ENCODE measurements at places on chromosomes 1 and 21.
A peak's percentile ranks its signal among the peaks of the same experiment; 100 is the strongest.

DNA sequence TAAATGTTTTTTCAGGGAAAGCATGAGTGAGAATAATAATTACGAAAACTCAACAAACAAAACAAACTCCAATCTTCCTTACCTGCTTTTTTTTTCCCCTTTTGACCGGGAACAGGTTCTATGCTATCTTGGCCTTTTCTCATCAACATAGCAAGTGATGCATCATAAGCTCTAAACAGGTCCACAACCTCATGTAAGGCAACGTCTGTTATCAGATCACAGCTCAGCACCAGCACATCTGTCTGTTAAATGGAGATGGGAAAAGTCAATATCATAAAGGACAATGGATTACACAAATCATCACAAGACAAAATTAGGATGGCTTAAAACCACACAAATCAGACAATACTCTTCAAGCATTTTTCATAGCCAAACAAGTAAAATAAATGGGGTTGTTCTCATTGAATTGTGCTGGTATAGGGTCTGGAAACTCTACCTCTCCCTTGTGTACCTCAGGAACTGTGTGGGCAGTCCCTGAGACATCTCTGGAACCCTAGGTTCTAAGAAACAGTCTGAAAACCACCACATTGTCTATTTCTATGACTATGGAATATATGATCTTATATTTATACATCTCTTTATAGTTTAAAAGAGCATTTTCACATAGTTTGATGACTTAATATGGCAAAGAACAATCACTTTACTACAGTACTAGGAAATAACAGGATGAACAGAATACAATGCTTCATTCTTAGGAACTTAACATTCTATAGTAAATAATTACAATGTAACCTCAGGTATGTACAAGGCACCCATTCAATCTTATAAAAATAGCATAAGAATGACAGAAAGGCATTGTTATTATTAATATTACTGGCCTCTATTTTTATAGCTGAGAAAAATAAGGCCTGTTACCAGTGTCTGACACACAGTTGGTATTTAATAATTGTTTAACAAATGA, 44.7 kb downstream of the EIF2B3 start:
- DNase-seq = no peak

DNA sequence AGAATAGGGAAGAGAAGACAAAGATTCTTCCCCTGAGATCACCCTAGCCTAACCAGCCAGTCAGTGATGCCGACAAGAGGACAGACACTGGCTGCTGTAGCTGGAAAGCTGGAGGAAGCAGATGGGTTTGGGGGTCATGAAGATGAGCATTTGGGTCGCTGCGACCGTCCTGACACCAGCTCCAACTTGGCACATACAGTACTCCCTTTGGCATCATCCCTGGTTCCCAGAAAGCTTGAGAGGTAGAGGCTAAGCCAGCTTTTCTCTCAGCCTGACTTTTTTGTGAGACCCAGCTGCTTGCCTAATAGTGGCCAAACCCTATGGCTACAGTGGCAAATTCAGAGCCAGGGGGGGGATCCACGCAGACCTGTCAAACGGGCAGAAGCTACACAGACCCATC, 43.0 kb upstream of the IKBKE start:
- no peak for DNase-seq

- no peak for DNase-seq
Measured at GRCh38 chr1:92842082-92843045, 10.5 kb downstream of the RPL5 start.

GRCh38 chr1:44594353-44594752, 79.9 kb downstream of the TMEM53 start:
- no peak for DNase-seq

DNA sequence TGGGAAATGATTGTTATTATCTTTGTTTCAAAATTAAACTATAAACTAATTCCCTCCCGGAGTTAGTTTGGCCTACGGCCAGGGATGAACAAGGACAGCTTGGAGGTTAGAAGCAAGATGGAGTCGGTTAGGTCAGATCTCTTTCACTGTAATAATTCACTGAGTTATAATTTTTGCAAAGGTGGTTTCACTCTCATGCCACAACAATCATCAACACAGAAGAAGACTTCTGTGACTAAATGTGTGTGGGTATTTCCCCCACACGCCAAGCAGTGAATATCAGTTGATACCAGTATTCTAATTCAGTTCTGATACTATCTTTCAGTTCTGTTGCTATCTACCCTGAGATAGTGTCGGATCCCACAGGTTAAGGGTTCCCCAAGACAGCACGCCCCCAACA, 215.1 kb downstream of the S1PR1 start:
- DNase-seq = no peak

- DNase-seq = no peak
Measured at GRCh38 chr1:39959651-39960333, 4.8 kb downstream of the MFSD2A start.

DNA sequence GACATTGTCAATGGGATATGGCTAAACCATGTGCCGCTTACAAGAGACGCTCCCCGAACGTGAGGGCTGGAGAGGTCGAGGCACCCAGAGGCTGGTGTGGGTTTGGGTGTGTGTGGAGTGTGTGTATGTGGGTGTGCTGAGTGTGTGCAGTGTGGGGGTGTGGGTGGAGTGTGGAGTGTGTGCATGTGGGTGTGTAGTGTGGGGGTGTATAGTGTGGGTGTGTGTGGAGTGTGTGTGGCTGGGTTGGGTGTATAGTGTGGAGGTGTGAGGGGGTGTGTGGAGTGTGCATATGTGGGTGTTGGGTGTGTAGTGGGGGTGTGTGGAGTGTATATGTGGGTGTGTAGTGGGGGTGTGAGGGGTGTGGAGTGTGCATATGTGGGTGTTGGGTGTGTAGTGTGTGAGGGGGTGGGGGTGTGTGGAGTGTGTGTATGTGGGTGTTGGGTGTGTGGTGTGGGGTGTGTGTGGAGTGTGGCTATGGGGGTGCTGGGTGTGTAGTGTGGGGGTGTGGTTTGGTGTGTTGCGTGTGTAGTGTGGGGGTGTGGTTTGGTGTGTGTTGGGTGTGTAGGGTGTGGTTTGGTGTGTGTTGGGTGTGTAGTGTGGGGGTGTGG, 42.2 kb downstream of the SLC19A1 start:
- DNase-seq = no peak

DNA sequence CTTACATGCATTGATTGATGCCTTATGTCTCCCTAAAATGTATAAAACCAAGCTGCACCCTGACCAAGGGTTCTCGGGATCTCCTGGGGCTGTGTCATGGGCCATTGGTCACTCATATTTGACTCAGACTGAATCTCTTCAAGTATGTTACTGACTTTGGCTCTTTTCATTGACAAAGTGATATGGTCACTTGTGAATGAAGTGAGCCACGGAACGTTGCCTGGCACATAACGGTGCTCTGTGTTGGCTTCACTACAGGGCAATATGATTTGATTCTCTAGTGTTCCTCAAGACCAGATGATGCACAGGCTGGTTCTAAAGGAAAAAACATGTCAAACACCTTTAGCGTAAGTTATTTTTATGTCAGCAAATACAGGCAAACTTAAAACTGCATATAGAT, 11.4 kb upstream of the IL10RB start:
- DNase-seq = no peak

DNA sequence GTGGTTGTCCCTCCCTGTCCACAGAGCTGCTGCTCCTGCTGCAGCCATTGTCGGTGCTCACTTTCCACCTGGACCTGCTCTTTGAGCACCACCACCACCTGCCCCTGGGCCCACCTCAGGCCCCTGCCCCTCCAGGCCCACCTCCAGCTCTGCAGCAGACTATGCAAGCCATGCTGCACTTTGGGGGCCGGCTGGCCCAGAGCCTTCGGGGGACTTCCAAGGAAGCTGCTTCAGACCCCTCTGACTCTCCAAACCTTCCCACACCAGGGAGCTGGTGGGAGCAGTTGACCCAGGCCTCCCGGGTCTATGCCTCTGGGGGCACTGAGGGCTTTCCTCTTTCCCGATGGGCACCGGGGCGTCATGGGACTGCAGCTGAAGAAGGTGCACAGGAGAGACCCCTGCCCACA, 5.9 kb downstream of the RUSC1 start:
- no peak for DNase-seq

GRCh38 chr1:162541619-162542141, 19.8 kb upstream of the UAP1 start:
- DNase-seq = no peak

DNA sequence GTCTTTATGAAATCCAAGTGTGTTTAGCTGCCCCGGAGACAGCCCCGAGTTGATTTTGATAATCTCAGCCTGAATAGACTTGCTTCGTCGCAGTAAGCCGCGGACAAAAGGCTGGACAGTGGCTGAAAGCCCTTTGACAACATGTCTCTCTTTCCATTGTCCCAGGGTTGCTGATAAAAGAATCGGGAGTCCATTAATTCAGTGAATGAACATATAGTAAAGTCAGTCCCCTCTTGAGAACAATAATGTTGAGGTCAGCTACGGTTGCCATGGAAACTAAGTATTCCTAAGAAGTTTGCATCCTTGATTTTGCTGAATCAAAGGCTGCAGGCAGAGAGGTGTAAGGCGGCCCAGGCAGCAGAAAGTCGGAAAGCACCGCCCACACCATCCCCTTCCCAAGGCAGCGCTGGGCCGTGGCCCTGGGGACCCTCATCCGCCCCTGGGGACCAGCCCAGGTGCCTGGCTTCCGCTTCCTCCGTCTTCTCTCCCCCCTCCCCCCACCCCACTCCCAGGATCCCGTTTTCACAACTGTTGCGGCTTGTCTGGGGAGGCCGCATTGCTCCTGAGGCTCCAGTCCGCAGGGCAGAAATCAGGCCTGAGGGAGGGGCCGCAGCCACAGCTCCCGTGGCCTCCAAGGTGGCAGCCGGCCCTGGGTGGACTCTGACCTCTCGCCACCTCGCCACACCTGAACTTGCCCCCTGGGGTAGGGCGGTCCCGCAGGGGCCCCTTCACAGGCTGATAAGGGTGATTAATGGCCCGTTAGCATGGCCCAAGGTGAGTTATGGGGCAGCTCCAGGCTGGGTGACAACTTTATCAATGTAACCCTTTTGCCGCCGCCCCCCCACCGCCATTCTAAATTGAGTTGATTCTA, 180.9 kb downstream of the PRDM16 start:
- DNase-seq = no peak

GRCh38 chr1:227459326-227459841, 104.0 kb upstream of the ZNF678 start:
- DNase-seq = no peak

GRCh38 chr1:12540580-12541273, 77.3 kb downstream of the DHRS3 start:
- no peak for DNase-seq

DNA sequence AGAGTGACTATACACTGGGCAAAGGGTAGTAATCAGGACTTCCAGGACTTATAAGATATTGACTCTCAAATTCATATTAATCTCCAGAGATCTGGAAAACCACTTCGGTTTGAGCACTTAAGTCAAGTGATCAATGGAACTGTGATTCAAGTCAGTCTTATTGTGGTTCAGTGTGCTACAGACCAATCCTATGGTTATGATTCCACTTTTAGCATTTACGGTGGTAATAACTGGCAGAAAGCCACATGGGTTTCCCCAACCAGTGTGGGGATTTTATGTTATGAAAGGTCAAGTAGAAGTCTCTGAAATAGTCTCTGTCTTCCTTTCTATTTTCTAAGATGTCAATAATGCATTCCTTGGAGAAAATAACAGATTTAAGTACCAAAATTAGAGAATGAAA, 151.3 kb upstream of the NEGR1 start:
- no peak for DNase-seq

DNA sequence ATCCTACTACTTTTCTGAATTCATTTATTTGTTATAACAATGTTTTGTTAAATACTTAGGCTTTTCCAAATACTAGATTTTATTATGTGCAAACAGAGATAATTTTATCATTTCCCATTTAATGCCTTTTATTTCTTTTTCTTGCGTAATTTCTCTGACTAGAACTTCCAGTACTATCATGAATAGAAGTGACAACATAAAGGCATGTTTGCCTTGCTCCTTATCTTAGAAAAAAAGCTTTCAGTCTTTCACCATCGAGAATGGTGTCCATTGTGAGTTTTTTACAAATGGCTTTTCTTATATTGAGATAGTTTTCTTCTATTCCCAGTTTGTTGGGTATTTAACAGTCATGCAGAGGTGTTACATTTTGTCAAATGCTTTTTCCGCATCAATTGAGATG, 453.1 kb upstream of the ZP4 start:
- no peak for DNase-seq

DNA sequence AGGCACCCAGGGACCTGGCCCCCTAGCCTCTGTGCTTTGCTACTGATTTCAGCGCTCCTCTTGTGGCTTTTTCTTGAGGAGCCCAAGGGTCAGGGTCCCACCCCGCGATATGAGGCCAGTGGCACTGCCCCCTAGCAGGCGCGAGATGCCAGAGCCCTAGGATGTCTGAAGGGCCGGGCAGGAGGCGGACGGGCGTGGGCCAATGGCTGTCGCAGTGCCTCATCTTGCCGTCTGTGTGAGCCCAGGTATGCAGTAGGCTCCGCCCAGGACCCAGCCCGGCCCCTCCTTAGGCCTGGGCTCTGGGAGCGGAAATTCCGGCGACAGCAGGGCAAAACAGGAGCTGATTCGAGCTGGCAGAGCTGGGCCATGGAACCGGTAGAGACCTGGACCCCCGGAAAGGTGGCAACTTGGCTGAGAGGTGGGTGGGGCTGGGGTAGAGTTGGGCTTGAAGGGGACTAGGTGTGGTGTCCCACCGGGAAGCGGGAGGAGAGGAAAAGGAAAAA, at the start of gene CNKSR1:
CNKSR1 (plus strand) TSS at position 310 of the 503 bp plus-strand sequence; CDS start at position 367, 57 bp downstream.
- peak; percentile 60 for DNase-seq

DNA sequence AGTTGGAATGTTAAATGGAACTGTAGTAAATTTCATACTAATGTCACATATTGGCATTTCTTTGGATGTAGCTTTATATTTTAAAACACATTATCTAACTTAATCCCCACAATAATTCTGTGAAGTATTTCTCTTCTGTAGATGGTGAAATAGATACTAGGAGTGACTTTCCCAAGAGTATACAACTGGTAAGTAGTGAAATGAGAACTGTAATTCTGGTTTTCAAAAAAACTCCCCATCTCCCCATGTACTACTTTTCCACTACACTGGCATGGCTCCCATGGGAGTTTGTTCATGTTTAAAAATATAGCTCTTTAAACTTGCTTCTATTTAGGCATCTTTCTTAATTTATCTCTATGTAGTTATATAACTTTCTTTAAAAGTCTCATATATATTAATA, 10.2 kb downstream of the CHML start:
- DNase-seq = no peak

DNA sequence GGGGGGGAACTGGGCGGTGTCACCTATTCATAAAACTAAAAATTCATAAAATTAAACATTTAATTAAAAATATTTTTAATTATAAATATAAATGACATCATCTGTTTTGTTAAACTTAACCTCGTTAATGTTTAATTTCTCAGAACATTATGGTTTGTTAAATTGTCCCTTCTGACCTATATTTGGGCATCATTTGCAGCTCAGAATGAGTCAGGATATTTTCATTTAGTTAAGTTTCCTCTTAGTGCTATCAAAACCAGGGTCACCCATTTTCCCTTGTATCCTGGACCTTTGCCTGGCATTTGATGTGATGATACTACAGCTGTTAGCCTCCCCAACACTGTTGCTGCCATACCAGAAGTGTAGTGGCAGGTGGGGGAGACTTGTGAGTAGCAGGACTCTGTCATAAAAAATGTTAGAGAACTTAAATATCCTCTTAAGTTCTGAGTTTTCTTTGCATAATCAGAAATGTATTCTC, 30.3 kb downstream of the TSNAX start:
- DNase-seq = no peak
